NCI-H1417 treated with DMSO at 0.1 percent for 48 hours (cell line): ENCODE measurements at places on chromosomes 6 and 20.

DNA sequence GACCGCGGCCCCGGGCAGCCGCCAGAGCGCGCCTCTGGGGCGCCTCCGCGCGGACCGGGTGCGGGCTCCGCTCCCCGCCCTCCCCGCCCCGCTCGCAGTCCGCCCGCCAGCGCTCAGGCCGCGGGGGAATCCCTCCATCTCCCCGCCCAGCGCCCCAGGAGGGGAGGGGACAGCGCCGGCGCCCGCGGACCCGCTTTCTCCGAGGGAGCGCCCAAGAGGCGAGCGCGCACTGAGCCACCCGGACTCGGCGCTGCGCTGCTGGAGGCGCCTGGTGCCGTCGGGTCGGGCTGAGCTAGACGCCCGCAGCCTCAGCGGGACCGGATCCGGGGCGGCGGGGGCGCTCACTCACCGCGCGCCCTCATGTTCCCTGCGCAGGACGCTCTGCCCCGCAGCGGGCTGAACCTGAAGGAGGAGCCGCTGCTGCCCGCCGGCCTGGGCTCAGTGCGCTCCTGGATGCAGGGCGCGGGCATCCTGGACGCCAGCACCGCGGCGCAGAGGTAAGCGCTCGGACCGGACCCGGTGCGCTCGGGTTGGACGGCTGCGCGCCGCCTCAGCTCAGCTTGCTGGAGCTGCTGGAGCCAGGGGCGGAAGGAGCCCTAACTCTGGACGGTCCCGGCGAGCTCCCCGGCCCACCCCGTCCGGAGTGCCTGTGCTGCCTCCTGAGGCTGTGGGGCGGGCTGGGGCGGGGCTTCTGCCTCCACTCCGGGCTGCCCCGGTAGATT lies 867 bp downstream of the EBF4 start:
- no peak for DNase-seq

DNA sequence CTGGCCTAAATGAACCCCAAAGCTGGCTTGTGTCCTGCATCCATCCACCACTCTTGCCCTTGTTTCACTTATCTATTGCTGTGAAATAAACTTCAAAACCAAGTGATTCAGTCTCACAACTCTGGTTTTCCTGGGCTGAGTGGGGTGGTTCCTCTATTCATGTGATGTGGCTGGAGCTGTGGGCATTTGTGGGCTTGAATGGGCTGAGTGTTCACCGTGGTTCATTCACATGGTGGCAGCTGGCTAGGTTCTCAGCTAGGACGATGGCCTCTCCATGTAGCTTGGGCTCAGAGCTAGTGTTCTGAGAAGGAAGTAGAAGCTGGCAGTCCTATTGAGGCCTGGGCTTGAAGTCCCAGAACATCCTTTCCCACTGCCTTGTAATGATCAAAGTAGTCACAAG lies 30.4 kb downstream of the FKBP1A start:
- no peak for DNase-seq

DNA sequence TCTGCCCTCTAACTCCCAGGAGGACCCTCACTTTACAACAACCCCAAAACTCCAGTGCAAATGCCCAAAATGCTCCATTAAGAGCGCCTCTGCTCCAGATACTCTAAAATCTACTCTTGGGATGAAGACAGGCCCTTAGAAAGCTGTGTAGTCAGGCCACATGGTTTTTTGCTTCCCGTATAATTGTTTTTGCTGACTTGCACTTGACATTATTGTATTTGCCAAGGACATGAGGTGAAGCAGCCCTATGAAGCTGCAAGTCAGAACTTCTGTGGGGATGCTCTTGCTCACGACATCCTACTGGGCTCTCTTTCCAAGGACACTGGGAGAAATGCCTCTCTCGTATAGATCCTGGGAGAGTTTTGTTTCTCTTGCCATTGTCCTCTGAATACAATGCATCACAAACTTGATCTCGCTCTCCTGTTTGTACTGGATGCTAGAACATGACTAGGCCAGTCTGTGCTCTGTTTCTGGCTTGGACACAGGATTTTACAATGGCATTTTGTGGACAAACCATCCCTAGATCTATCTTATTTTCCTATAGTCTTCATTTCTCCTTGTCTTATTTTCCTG lies 177.2 kb upstream of the DTNBP1 start:
- DNase-seq = no peak

DNA sequence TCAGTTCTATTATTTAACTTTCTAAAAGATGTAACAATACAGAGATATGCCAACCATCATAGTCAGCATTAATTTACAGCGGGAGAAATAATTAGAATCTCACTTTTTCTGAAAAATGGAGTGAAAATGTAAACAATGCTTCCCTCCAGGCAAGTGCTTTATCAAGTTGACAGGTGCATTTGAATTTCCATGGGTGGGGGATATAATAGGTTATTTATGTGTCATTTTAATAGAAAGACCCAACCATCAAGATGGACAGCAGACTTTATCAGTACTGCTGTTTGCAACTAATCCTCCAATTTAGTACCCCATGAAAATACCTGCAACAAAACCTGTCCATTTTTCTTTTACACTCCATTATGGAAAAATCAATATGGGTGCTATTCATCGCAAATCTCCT lies 780.1 kb downstream of the TFAP2A start:
- no peak for DNase-seq

- no peak for DNase-seq
Observed at GRCh38 chr6:77448546-77448945, 14.7 kb downstream of the HTR1B start.
